Suppressor macrophage treated with lipopolysaccharide for 4 hours (primary cell): ENCODE measurements at places on chromosomes 7 and 10.

DNA sequence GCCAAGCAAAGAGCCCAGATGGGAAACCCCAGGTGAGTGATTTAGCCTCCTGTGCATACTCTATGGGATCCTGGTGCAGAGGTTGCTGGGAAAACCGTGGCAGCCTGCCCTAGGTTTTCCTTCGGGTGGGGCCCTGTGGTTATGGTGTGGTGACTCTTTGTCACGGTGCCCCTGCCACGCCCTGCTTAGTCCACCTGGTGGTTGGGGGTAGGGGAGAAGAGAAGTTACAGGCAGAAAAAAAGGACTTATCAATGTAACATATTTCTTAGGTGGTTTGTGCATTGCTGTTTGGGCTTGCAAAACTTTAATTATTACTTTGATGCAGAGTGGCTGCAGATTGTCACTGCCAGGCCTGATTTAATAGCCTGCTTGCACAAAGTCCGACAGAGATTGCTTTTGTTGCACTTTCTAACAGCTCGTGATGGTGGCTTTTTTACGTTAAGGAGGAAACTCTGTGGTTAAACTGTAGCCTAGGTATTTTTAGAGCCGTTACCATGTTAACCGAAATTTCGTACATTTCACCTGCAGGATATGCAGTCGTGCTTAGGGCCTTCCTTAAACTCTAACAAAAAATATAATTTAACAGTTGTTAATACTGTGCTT lies 197.4 kb downstream of the RNLS start:
- DNase-seq, result no peak

DNA sequence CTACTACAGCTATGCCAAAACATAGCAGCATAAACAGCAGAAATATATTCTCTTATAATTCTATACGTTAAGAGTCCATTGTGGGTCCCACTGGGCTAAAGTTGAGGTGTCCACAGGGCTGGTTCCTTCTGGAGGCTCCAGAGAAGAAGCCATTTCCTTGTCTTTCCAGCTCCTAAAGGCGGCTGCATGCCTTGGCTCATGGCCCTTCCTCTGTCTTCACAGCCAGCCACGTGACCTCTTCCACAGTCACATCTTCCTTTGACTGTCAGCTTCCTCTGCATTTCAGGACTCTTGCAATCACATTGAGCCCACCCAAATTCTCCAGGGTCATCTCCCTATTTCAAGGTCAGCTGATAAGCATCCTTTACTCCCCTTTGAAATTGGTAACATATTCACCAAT lies 17.2 kb downstream of the NACAD start:
- DNase-seq, result peak; percentile 24

DNA sequence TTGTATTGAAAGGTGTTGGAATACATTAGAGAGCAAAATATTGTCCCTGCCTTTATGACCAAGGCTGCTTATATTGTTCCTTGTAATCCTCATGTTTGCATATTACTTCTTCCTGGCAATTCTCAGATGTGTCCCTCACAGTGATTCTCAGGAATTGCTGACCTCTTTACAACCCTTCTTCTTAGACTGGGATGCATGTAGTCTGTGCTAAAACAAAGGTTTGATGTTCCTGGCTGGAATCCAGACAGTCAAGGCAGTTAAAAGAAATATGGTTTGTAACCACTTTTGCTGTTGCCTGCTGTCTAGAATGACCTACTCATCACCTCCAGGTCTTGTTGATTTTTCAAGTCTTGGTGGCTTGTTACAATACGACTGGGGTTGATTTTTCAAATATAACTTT lies 367.6 kb downstream of the HGF start:
- DNase-seq, result no peak

GRCh38 chr7:156378806-156379205 lies 261.8 kb upstream of the RNF32 start:
- DNase-seq, result no peak

GRCh38 chr10:47261121-47261520 lies 38.9 kb upstream of the GDF10 start:
- DNase-seq, result no peak

DNA sequence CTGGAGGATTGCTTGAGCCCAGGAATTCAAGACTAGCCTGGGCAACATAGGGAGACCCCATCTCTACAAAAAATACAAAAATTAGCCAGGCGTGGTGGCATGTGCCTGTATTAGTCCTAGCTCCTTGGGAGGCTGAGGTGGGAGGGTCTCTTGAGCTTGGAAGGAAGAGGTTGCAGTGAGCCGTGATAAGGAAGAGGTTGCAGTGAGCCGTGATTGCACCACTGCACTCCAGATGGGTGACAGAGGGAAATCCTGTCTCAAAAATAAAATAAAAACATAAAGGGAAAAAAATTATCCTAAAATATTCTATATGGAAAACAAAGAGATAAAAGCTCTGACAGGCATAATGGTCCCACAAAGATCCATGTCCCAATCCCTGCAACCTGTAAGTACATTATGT lies 87.9 kb upstream of the KAT6B start:
- DNase-seq, result peak; percentile 4

DNA sequence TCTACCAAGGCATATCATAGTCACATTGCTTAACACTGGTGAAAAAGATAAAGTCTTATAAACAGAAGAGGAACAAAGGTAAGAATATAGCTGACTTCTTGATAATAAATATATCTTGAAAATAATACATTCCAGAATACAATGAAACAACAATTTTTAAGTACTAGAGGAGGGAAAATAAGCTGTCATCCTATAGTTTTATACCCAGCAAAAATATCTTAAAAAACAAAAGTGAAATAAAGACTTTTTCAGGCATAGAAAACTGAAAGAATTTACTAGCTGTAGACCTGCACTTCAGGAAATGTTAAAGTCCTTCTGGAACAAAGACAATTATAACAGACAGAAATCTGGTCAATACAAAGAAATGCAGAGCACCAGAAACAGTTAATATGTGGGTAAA lies 21.4 kb upstream of the MACROH2A2 start:
- no peak for DNase-seq

DNA sequence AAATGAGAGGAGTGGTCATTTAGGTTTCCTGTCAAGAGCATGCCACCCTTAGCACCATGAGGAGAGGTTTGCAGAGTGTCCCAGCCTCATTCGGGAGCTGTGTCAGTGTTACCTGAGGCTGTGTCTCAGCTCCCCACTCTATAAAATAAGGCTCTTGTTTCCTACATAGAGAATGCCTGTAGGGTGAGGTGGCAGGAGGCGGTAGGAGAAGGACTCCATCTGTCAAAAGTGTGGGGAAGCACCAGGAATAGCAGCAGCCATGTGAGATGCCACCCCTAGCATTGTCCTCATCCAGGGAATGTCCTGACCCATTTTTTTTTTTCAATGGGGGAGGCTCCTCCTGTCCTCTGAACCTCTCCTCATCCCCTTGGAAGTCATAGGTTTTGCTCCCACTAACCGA lies 451.2 kb downstream of the PLXNA4 start:
- DNase-seq, result no peak

DNA sequence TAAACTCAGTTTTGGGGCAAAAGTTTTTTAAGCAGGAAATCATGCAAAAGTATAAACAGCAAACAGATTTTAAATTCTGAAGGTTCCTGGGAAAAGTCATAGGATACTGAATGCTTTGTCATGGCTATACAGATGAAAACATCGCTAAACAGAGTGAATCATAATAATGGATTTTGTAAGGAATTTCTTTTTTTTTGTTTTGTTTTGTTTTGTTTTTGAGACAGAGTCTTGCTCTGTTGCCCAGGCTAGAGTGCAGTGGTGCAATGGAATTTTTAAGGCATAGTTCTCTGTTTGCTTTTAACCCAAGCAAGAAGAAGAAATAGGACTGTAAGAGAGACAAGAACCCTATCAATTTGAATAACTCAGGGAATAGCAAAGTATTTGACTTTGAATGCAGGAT lies 285.3 kb downstream of the NRG3 start:
- DNase-seq, result no peak
